GM18507 (cell line): ENCODE measurements at places on chromosomes 11 and 22.

DNA sequence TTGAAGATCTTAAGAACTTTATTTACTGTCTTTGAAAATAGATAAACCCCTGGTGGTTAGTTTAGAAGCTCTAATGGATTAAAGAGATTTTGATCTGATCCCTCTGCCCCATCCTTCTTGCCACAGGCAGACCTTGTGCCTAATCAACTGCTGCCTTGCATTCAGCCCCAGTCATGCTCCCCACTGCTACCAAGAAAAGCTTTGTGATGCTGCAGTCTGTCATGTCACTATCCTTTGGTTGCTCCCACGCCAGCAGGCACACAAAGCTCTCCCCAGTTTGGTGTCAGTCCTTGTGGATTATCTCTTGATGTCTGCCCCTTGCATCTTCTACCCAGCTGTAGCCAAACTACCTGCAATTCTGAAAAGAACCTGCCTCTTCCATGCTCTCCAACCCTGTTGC is 112.2 kb downstream of the MTNR1B start:
- no peak for DNase-seq

DNA sequence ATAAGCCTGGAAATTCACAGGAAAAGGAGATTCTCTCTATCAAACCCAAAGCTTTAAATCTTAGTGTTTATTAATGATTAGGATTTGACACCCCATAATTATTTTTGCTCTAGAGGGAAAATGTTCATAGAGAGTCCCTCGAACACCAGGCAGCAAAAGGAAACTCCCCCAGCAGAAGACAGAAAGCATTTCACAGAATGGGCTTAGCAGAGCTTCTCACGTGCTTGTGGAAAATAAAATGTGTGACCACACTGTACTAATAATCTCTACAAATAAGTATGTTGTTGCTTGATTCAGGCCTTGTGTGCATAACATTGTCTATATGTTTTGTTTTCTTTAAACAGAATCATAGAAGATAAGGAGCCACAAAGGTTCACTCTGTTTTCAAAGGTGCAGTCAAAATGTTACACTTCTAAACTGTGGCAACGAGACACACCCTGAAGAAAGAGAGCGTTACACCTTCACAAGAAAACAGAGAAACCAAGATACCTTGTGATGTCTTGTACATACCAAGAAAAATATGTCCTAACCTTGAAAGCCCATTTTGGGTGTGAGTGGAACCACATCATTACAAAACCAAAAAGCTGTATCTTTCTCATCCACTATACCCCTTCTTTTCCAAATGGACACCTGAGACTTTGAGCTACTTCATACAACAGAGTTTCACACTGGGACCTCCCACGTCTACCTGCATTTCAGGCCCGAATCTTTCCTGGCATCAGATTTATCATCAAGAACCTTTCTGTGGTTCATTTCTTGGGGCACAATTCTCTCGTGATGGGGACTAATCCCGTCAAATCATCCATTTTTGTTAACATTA is 282.5 kb downstream of the ETS1 start:
- DNase-seq, result no peak

DNA sequence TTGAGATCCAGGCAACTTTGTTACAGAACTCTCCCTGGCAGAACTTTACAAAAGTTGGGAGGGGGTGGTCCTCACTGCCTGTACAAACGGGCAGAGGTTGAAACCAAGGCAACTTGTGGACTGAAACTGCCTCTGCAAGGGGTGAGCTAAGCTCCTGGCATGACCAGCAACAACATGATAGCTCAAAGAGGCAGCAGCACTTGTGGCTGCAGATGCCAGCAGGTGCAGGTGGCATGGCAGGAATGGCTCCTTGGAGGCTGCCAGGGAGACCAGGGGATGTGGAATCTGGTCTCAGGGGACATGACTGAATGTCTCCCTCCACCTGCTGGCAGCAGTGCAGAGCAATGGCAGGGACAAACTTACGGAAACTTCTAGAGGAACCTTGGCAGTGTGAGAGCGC is 38.8 kb upstream of the PHF21A start:
- no peak for DNase-seq

DNA sequence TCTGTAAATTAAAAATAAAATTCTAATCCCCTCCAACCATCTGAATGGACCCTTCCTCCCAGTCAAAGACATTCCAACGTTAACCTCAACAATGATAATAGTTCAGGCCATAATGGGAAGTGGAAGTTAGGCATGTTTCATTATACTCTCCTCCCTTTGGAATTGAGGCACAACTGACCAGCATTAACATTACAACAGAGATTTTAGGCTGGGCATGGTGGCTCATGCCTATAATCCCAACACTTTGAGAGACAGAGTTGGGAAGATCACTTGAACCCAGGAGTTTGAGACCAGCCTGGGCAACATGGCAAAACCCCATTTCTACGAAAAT is 2.4 kb upstream of the CTSF start:
- DNase-seq, result no peak

- DNase-seq, result no peak
Observed at GRCh38 chr22:37672206-37672919, 3.1 kb upstream of the LGALS1 start.

GRCh38 chr11:117562136-117562535 is 234.5 kb downstream of the CEP164 start:
- no peak for DNase-seq

GRCh38 chr11:59918480-59918879 is 19.8 kb upstream of the OOSP1 start:
- no peak for DNase-seq

DNA sequence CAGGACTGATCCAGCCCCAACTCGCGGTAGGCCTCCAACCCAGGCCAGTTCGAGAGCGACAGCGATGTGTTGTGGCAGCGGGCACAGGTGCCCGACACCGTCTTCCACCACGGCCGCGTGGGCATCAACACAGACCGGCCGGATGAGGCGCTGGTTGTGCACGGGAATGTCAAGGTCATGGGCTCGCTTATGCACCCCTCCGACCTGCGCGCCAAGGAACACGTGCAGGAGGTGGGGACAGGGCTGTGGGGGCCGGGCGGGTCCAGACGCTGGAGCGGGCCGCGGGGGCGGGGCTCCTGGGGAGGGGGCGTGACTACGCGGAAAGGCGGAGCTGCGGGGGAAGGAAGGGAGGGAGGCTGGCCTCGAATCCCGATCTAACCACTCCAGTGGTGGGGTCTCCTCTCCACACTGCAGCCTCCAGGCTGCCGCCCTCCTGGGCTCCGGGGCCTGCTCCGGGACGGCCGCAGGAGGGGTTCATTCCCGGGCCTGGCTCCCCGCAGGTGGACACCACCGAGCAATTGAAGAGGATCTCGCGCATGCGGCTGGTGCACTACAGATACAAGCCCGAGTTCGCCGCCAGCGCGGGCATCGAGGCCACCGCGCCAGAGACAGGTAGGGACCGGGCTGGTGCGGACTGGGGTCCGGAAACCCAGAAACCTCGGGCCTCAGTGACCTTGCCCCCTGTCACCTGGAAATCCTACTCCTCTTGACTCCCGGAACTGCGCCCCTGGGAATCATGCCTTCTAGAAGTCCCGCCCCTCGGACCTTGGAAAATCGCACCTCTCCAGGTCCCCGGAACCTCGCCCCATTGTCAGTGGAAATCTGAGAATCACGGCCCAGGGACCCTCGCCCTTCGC is 14.9 kb downstream of the TMEM258 start:
- peak; percentile 43 for DNase-seq

GRCh38 chr11:41392596-41392995 is 66.9 kb downstream of the LRRC4C start:
- DNase-seq, result no peak

DNA sequence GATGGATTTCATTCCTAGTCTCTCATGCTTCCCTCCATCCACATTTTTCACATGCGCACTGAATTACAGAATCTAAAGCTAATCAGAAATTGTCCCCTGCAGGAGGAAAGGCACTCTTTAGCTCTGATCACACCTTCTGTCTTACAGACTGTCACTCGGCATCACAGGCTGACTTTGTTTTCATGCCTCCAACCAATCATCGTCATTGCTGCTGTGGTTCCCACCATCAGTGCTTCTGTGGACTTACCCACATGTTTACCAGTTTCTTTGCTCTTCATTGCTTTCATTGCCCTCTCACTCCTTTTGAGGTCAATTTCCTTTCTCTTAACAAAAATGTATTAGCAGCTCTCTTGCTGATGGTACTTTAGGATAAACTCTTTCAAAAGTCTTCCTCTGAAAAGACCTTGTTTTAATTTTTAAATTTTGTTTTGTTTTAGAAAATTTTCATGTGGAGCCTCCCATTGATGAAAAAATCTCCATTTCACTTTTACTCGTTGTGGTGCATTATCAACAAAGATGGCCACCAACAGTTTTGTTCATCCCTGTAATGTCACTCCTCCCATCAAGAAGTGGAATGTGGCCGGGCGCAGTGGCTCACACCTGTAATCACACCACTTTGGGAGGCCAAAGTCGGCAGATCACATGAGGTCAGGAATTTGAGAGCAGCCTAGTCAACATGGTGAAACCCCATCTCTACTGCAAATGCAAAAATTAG is 20.2 kb upstream of the TREH start:
- DNase-seq, result no peak

DNA sequence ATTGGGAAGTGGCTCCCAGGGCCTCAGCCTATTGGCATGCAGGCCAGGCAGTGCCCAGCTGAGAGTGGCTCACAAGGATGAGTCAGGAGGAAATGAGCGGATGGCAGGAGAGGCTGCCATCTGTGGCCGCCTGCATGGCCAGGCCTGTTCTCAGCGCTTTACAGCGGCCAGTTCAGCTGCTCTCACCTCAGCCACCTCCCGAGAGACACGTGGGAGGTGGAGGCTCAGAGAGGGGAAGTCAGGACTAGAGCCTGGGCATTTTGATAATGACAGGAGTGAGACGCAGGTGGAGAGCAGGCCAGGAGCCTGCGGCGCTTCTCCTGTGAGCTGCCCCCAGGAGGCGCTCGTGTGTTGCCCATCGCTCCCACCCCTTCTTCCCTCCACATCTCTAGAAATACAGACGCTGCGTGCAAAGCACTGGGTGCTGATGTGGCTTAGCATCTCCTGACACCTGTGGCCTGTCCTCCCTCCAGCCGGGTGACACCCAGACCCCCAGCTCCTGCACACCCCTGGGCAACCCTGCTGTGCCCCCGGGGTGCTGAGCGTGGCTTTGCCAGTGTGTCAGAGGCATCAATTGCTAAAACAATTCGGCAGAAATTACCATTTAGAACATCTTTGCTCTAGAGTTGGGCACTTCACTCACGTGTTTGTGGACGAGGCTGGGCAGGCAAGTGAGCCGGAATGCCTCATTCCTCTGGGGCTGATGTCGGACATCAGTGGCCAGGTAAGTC is 21.4 kb upstream of the PANX2 start:
- peak; percentile 89 for DNase-seq

DNA sequence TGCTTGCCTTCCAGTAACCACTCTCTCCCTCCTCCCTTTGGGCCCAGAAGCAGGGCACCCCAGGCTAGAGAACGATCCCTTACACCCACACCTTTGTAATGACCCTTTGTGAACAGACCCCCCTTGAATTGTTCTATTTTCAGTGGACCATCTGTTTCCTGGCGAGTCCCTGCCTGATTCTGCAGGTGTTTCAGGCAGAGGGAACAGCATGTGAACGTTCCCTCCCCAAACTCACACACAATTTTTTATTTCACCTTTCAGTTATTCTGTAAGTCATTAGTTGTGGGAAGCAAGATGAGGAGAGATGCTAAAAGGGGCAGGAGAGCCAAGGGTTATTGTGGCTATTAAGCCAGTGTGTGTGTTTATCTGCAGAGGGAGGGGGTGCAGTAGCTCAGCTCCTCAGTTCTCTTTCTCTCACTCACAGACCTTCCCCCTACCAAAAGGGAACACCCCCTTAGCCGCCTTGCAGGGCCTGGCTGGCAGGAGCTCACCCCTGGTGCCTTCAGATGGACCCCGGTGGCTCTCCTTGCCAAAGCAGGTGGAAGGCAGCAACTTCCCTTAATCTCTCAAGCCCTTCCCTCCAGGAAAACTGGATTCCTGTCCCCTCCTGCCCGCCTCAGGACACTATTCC is 64.8 kb upstream of the SPON1 start:
- no peak for DNase-seq

GRCh38 chr11:95549301-95549700 is 240.3 kb downstream of the FAM76B start:
- no peak for DNase-seq

GRCh38 chr11:68116126-68116525 is 5.1 kb downstream of the CHKA start:
- DNase-seq, result no peak

- DNase-seq, result no peak
Observed at GRCh38 chr11:47991894-47992293, 11.5 kb downstream of the PTPRJ start.

DNA sequence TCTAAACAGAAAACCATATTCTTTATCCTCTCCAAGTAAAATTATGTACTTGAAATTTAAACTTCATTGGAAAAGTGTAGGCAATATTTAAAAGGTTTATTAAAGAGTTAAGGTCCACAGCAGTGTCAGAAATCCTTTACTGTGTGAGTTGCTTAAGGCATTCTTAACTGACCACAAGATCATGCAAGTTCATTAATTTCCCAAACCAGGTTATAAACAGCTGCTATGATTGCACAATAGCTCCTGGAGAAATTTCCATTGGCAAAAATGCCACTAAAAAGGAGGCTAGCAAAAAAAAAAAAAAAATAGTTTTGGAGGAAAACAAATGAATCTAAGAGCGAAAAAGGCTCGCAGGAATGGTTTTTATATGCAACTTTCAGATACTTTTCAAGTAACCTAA is 106.2 kb downstream of the ETS1 start:
- no peak for DNase-seq

DNA sequence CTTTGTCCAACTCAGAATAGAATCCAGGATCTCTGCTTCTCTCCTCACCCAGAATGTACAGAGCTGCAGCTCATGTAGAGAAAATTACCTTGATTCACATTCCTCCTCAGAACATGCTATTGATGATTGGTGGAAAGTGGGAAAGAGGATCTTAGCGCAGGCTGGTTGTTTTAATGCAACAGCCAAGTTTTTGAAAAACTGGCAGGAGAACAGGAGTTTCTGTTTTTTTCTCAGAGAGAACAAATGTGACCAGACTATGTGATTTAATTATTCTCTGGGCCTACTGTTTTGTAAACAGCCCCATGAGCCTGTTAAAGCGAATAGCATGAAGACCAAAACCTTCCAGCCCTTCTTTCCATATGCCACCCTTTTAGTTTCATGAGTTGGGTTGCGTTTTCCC is 19.1 kb upstream of the IL18BP start:
- no peak for DNase-seq

- DNase-seq, result no peak
Observed at GRCh38 chr22:26174280-26174679, 5.0 kb downstream of the SEZ6L start.
